Forelimb muscle (tissue), 1 donor: ENCODE measurements at places on chromosomes 4 and X.

DNA sequence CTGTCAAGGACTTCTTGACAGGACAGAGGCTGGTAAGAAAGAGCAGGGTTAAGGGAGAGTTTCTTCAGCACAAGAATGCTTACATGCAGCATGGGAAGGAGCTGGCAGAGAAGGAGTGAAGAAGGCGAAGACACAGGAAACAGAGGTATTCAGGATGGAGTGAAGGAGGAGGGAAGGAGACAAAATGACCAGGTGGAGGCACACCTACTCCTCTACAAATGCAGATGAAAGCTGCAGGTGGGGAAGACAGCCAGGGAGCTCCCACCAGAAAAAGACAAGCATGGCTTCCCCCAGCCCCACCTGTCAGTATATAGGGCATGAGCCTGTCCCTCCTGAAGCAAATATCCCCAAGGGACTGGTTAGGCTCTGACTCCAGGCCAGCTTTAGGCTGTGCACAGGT lies 29.6 kb upstream of the NKRF start:
- no peak for DNase-seq

DNA sequence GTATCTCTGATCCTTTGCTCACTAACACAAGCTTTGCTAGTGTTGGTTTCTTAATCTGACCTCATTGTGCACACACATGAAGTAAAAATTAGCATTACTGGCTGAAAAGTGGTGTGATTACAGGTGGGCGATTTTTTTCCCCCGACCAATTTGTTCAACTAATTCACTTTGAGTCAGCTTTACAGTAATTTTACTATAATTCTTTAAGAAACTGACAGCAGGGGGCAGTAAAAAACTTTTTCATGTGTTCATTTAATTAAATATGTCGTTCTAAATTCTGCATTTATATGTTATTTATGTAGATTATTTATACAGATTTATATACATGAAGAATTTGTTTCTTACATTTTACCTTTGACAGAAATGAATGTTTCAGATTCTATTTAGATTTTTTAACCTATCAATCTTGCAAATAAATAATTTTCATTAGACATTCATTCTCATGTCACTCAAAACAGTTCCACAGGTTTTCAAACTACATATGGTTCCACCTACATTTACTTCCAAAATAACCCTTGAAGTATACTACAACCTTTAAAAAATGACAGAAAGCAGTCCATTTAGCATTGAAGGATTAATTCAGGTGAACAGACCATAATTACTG lies 17.5 kb downstream of the PALLD start:
- DNase-seq: no peak

GRCh38 chr4:133555671-133556070 lies 406.6 kb downstream of the PCDH10 start:
- DNase-seq: no peak

GRCh38 chrX:29040160-29040559 lies 452.9 kb downstream of the IL1RAPL1 start:
- no peak for DNase-seq
